Fibroblast of villous mesenchyme (primary cell): ENCODE measurements at places on chromosomes 16 and 17.
A peak's percentile ranks its signal among the peaks of the same experiment; 100 is the strongest.

- no peak for DNase-seq
Observed at GRCh38 chr17:19464031-19465026, 53.3 kb downstream of the RNF112 start.

DNA sequence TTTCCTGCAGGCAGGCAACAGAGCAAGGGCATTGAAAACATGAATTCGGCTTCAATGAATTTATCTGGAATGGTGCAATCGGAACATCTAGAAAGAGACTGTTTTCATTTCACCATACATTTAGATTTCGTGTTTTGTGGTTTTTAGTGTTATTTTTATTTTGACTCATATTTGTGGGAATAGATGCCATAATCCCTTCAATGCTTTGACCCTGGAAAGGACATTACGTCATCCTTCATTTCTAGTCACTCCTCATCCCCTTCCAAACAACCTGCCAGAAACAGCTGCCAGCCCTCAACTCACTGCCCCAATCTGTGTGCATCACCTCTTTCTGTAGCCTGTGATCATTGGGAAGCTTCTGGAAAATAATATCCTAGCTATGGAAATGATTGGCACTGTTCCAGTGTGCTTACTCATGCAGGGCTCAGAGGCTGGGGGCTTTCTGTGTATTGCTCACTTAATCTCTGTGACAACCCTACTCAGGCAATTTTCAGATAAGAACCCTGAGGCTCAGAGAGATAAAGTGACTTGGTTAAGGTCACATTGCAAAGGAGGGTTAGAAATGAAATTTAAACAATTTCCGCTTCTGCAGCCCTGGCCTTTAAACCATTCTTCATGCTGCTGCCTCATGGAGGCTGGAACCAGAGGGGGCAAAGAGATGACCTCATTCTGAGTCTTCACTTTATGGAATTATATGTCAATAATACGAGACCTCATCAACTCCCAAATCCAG, 9.5 kb upstream of the KSR1 start:
- peak; percentile 99 for DNase-seq

- no peak for DNase-seq
Observed at GRCh38 chr16:81831722-81832126, 52.6 kb downstream of the PLCG2 start.

- DNase-seq, result no peak
Observed at GRCh38 chr16:1443403-1443973, 868 bp downstream of the CCDC154 start.
